ENCODE measurements at places on chromosomes 1 and 21.

DNA sequence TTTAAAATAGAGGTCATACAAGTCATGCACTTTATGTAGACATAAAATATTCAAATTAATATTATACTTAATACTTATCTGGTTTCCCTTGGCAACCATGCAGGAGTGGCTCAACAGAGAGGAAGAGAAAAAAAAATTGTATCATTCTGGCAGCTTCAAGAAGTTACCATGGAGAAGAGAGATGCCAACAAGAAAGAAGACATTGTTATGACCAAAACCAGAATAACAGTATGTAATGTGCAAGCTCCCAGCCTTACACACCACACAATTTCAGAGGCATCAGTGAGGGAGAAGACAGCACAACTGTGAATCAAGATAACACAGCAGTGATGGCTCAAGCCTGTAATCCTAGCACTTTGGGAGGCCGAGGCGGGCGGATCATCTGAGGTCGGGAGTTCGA, 49.1 kb upstream of the RCOR3 start:
- DNase-seq = no peak

DNA sequence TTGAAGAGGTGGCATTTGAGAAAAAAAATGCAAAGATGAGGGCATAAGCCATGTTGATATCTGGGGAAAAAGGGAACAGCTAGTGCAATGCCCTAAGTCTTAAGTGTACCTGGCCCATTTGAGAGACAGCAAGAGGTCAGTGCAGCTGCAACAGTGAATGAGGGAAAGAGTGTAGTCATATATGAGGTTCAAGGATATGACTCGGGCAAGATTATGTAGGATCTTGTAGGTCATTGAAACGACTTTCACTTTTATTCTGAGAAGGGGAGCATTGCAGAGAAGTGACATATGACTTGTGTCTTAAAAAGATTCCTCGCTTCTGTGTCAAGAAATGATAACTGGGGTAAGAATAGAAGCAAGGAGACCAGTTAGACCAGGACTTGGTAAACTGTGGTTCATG, 31.0 kb downstream of the NTMT2 start:
- DNase-seq = no peak

DNA sequence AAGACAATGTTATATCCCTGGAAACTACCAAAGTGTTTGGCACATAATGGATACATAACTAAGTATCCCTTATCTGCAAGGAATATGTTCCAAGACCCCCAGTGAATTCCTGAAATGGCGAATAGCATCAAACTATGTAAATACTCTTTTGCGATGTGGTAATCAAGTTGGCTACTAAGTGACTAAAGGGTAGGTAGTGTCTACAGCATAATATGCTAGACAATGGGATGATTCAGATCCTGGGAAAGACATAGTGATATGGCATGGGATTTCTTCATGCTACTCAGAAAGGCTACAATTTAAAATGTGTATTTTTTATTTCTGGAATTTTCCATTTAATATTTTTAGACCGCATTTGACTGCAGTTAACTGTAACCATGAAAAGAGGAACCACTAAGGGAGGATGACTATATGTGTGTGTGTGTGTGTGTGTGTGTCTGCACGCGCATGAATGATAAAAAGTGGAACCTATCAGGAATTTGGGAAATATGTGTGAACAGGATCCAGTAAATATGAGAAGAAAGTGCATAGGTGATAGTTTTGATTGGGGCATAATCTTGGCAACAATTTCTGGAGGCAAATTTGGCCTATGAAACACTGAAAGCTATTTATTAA, 1899.9 kb downstream of the NCAM2 start:
- no peak for DNase-seq

DNA sequence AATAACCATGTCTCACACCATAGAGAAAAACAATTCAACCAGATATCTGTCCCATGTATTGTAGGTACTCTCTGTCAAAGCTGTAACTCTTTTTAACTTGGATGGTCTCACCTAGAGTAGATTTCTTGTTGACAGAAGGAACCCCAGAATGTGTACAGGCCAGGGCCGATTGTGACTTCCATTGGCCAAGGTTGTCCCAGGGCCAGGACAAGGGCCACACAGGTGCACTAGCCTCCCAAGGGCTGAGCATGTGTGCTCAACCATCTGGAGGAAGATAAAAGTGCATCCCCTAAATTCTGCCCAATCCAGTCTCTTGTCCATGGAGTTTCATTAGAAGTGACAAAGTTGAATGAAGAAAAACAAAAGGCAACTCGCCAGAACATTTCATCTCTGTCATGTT, 51.8 kb downstream of the SETD4 start:
- no peak for DNase-seq

DNA sequence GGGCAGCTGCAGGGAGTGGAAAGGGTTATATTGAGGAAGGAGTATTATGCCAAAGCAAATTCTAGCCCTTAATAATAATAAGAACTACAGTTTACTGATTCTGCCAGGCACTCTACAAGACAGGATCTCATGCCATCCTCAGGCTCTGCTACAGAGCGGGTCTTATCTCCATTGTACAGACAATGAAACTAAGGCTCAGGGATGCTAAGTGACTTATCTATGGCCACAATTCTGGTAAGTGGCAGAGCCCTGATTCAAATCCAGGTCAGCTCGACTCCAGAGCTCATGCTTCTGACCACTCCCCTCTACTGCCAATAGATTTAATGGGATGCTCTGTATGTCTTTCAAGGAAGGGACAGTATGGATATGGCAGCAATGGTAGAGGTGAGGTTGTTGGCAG, 146.1 kb upstream of the CD34 start:
- DNase-seq = no peak

DNA sequence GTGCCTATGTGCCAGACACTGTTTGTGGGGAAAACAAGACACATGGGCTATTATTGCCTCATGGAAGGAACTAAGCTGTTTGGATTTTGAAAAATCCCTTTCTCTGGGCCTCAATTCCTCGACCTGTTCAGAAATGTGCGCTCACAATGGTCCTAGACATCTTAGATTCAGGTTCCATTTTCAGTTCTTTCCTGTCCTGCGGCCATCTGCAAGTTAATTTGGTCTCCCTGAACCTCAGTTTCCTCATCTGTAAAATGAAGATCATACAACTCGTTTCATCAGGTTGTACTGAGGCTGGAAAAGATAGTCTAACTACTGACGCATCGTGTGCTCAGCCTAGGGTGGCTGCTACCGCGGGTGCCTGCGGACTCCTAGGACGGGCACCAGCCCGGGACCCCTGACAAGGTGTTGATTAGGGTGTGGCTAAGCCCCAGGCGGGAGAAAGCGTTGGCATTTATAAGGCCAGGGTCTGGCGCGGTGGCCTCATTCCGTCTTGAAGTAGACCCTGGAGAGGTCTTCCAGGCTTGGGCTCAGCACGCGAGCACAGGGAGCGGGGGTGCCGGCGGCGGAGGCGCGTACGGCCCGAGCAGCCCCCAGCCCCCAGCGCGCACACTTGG, 493 bp upstream of the ELOA start:
- DNase-seq = peak; percentile 8

DNA sequence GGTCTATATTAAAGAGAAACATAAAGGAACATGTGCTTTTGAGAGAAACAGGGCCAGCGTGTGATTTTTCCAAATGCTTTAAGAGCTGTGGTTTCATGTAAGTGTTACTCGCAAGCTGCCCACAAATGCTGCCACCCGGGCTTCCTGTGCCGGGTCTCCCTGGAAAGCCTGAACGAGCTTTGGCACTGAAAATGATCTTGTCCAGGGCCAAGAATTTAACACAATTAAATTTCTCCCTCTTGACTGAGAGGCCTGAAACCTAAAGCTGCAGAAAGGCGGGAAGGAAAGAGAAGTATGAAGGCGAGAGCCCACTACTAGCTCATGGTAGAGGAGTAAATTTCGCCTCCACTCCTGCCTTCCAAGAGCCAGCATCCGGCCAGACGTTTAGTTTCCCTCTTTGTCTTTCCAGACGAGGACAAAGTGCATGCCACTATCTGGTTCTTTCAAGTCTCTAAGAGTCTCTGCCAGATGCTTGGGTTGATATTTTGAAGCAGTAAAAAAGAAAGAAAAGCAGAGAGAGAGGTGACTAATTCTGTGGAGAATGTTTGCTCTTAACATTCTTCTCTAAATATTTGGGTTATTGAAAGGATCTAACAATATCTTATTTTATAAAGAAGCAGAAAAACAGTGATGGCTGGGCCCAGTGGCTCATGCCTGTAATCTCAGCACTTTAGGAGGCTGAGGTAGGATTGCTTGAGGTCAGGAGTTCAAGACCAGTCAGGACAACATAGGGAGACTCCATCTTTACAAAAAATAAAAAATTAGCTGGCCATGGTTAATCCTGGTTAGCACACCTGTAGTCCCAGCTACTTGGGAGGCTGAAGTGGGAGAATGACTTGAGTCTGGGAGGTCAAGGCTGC, 100.0 kb upstream of the HNRNPU start:
- no peak for DNase-seq

- no peak for DNase-seq
Measured at GRCh38 chr1:42838482-42839190, 7.8 kb upstream of the ZNF691 start.

DNA sequence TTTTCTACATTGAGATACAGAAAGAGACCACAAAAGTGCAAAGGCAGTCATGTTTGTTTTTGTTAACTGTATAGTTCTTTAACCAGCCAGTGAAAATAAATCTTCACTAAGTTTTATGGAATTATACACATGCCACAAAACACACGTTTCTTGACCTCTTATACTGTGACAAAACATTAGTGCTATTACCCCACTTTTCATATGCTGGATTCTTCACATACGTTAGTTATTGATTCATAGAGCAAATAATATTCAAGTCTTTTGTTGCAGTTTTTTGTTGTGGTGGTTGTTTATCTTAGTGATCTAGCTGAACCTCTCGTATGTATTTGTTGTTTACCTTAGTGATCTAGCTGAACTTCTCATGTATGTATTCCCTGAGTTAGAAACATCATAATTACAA, 28.0 kb downstream of the LYPLAL1 start:
- no peak for DNase-seq

DNA sequence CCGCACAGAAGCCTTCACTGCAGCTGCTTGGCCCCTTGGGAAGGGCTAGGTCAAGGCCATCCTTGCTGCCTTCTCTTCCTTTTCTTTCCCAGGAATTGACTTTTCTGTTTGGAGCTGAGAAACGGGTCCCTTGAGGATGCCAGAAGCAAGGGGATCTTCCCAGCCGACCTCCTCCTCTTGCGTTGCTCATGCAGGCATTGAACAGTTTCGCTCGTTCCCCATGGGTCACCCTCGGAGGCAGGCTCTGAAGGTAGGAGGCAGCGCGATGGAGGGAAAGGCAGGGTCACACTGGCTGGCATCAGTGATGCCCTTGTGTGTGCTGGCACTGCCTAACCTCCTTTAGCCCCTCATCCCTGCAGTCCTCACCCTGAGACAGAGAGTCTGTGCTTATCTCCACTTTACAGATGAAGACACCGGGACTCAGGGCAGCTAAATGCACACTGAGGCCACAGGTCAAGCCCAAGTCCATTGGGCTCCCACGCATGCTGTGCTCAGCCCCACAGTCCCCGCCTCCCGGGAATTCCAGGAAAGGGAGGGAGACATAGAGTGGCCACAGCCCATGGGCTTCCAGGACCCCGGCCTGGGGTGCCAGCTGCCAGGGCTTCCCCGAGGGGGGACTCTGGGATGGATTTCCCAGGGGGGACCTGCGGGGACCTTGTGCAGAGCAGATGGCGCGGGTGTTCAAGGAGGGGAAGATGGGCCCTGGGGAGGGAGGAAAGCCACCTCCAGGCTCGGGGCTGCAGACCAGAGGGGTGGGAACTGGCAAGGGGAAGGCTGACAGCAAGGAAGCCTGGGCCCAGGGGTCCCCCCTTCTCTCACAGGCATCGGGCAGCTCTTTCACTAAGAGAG, 90.2 kb downstream of the SPSB1 start:
- DNase-seq = no peak

GRCh38 chr21:45050345-45050796, 24.0 kb upstream of the ADARB1 start:
- no peak for DNase-seq

- peak; percentile 21 for DNase-seq
Measured at GRCh38 chr1:58785442-58786058, 1.7 kb upstream of the JUN start.

DNA sequence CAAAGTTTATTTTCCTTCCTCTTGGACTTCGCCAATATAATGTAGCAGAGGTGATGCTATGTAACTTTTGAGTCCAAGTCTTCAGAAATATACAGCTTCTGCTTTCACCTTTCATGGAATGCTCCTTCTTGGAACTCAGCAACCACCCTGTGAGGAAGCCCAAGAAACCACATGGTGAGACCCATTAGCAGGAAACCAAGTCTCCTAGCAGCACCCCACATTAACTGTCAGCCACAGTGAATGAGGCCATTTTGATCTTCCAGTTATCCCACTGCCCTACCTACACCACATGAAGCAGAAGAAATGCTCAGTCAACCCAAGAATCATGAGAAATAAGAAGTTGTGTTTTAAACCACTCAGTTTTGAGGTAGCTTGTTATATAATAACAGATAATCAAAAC, 58.2 kb downstream of the PAPPA2 start:
- DNase-seq = no peak

DNA sequence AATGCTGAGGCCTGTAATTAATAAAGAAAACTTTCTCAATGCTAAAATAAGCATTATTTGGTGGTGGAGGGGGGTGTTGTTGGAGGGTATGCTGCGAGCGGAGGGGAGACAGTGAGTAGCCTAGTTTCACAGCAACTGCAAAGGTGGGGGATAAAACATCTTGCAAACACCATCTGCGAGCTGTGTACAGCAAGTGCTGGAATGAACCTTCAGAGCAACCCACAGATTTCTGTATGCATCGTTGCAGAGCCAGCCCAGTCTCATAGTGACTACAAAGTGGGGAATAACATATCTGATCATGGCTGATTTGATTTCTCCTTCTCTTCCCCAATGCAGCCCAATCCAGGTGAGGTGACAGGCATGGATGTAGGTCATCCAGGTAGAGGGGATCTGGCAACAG, 80.7 kb upstream of the COG2 start:
- no peak for DNase-seq

- DNase-seq = no peak
Measured at GRCh38 chr1:181981821-181982220, 79.7 kb downstream of the ZNF648 start.

DNA sequence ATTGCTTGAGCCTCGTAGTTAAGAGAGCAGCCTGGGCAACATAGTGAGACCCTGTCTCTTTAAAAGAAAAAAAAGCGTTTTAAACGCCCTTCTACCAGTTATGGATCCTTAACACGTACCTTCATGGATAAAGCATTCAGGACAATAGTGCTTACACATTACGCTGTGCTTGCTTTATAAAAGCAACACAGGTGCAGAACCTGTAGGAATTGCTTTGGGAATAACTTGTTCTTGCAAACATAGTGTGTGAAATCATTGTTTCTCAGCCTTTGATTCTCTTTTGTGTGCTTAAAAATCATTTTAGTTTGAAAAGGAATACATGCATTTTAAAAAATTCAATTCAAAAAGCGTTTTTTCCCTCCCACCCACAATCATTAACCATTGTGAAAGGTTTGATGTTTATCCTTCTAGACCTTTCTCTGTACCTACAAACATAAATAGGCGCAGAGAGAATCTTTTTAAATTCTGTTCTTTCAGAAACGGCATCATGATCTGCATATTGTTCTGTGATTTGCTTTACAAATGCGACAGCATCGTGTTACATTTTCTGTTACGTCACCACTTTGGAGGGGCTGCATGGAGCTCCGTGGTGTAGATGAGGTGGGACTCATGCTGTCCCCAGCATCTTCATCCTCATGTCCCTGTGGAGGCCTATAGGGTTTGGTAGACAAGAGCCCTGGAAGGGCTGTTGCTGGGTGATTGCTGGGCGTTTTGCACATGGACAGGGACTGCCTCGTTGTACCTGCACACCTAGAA, 54.6 kb downstream of the SPSB1 start:
- DNase-seq = no peak

Measured in effector memory CD4-positive, alpha-beta T cell (primary cell).